ENCODE measurements at places on chromosomes 3 and 15.
A peak's percentile ranks its signal among the peaks of the same experiment; 100 is the strongest.

GRCh38 chr3:149678351-149678950, 20.6 kb upstream of the WWTR1 start:
- no peak for DNase-seq

DNA sequence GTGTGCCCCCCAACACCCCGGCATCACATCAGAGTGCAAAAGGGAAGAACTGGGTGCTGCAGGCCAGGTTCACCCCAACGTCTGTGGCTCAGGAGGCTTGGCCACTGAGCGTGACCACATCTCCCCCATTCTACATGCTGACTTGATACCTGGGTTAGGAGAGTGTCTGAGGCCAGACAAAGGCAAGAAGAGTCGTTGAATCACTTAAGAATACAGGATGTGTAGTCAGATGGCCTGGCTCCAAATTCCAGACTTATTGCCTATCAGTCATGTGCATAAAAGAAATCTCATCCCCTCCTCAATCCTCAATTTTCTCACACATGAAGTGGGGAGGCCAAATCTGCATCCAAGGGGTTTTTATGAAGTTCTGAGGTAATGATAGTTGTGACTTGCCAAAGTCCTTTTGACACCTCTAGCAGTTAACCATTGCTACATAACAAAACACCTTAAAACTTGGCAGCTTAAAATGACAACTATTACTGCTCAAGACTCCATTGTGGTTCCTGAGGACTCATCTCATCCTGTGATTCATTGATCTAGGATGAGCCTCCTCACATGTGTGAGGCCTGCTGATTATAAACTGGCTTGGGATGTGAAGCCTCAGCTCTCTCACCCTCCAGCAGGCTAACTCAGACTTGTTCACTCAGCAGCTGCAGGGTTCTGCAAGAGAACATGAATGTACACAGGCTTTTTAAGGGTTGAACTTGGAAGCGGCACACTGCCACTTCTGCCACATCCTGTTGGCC, 138.8 kb upstream of the TLE3 start:
- DNase-seq: no peak

- DNase-seq: no peak
Measured at GRCh38 chr3:51686512-51687215, 15.6 kb downstream of the TEX264 start.

GRCh38 chr3:10757821-10758130, 58.3 kb upstream of the SLC6A11 start:
- DNase-seq: no peak

DNA sequence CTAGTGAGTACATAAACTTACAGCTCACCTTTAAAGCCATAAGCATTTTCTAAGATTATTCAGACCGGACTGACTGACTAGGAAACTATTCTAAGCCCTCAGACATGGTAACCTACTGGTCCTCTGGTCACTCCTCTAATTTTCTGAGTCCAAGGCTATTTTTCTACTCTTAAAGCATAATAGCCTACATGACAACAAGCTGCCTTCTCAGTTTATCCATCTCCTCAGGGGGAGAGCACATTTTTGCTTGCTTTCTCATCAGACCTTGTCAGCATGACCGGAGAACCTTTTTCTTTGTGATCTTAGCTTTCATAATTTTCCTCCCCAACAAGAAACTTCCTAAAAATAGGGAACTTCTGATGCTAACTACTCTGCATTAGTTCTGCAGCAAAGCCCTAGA, 38.4 kb downstream of the UBP1 start:
- no peak for DNase-seq

- no peak for DNase-seq
Measured at GRCh38 chr3:140288595-140288994, 353.6 kb downstream of the CLSTN2 start.

DNA sequence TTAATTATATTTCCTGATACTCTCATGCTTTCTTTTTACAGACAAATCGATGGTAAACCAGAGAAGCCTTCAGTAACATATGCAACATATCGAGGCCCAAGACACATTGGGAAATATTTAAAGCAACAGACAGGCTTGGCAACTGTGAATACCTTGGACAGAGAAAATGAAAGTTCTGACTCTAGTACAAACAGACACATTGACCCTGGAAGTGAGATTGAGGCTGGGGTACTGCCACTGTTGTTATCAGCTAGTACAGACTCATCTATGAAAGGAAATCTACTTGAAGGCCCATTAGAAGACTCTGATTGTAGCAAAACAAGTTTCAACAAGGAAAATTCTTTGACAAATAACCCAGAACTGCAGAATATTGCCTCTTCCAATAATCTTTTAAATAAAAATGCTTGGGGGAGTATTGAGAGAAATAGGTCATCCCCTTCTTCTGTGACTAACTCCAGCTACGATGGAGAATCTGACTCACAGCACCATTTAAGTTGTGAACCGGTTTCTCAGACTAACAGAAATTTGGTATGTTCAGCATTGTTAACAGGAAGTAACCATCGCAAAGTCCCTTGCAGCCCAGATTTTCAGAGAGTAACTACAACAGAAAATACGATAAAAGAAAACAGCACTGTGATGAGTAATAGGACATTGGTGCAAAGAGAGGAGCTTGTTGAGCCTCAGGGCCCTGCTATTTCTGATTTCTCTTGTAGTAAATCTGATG, 50.2 kb downstream of the CRYBG3 start:
- no peak for DNase-seq

DNA sequence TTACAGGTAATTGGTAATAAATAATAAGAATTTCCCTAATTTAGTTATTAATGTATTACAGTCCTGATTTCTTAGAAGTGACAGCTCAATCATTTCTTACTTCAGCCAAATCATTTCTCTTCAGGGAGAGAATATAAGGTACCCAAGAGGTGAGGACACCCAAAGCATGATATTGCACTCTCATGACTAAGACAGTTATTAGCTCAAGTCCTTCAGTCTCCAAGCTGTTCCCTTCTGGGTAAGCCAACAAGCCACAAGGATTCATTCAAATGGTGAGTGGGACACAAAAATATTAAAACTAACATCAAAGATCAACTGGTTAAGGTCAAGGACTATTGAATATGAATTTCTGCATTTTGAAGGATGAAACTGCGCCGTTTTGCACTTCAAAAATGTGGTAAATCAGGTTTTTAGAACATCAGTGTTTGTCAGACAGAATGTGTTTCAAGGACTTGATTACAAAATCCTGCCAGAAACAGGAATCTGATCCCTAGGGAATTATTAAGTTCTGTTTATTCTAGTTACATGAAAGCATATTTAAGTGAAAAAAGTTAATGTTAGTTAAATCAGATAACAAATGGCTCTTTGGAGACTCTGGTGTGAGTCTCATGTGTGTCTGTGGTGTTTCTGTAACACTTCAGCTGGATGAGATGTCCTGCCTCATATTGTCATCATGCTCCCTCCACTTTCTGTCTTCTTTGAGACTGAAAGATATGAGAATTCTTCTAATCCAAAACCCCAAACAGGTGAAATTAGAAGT, 101.7 kb upstream of the COL8A1 start:
- no peak for DNase-seq

- DNase-seq: no peak
Measured at GRCh38 chr3:109033000-109033660, 79.5 kb upstream of the GUCA1C start.

DNA sequence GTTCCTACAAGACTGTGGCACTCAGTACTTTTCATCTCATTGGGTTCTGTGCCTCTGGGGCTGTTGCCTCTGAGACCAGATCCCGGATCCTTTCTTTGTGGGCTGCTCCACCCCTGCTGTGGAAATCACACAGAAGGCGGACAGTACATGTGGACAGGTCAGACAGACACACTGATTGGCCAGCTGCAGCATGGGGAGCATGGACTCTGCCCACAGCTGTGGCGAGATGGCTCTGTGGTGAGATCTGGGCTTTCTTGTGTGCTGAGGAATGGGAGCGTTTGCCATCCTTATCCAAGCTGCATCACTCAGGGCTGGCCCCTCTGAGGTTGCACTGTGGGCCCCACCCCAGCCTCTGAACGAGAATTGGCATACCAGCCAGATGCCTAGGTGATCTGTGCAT, 147.0 kb downstream of the APBA2 start:
- DNase-seq: no peak

DNA sequence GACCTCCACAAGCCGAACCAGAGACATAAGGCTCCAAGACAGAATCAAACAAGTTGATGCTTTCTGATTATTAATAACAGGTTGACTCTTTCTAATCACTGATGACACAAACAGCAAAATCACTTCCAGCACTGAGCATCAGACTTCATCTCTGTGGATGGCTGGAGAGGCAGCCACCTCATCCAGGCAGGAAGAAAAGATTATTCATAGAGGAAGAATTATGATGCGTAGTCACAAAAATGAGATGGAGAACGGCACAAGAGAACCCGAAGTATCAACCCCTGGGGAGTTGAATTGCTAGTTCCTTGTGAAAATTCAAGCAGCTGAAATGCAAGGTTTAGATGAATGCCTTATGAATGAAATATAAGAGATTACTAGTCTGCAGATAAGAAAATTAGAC, 49.9 kb upstream of the LMCD1 start:
- no peak for DNase-seq

DNA sequence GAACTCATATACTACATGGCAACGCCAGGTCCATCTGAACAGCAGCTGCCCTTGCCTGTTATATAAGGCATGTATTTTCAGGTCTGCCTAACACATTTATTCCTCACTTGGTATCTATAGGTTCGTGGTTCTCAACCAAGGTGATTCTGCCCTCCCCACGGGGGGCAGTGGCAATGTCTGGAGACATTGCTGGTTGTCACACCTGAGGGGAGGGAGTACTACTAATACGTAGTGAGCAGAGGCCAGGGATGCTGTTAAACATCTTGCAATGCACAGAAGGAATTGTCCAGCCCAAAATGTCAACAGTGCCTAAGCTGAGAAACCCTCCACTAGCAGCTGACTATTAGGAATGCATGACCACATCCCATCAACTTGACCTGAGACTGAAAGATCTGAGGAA, 32.6 kb downstream of the ADAMTS9 start:
- DNase-seq: no peak

DNA sequence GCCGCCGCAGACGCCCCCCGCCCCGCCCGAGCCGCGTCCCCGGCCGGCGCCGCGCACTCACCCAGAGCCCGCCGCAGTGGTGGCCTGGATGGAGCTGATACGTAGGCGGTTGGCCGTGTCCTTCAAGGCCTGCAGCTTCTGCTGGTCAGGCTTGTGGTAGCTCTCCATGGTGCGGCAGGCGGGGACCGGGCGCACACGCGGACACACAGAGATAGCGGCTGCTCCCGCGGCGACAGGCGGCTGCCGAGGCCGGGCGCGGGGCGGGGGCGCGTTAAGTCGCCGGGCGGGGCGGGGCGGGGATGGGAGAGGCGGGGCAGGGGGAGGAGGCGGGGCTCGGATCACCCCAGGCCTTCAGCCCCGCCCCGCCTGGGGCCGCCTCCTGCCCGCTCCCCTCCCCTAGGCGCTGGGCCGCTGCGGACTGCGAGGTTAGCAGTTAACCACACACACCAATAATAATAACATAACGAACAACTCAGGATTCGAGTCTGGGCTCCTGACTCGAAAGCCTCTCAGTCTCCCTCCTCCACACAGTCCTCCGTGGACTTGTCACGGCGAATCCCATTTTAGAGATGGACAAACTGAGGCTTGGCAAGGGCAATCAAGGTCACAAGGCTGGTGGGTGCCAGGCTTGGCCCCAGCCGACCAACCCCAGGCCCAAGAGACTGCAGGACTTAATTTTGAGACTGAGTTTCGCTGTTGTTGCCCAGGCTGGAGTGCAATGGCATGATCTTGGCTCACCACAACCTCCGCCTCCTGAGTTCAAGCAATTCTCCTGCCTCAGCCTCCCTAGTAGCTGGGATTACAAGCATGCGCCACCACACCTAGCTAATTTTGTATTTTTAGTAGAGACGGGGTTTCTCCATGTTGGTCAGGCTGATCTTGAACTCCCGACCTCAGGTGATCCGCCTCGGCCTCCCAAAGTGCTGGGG, at the start of gene TKT:
Gene TKT (minus strand): TSS at position 248 of the 929 bp plus-strand sequence. CDS start 80 bp downstream, at position 168.
- DNase-seq: peak; percentile 89

DNA sequence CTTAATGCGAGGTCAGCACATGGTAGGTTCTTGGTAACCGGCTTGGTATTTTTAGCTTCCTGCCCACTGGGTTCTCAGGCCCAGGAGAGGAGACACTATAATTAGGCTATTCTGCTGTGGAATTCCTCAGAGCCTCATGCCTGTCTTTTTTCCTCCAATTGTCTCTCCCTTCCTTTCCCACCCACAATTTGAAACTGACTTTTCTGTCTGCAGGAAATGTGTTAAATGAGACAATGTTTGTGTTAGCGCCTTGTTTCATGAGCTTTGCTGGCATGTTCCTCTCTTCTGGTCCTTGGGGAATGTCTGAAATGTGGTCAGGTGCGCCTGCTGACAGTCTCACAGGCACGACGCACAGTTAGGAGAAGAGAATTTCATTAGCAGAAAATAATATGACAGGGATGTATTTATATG, 223.6 kb upstream of the CTNNB1 start:
- DNase-seq: no peak

DNA sequence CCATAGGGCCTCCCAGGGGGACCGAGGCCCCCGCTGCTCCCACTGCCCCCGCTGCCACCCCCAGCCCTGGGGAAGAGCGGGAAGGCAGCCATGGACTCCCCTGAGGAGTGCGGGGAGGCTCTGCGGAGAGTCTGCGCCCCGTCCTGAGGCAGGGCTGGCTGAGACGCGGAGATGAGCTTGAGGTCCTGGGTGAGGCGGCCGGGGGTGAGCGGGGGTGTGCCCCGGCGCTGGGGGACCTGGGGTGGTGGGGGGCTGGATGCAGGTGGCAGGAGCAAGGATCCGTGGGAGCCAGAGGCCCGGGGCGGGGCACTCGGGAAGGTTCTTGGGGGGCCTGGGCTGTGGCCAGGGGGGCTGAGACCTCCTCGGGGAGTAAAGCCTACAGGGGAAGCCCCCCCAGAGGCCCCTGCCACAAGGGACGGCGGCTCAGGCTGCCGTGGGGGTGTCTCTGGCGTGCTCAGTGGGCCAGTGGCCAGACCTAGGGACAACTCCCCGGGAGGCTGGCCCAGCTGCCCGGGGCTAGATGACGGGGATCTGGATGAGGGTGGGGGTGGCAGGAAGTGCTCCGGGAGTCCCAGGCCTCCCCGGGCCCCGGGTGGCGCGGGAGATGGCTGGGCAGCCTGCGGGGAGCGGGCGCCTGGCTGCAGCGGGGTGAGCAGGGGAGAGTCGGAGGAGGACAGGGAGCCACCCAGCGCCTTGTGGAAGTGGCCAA, 45.9 kb downstream of the HCN4 start:
- DNase-seq: no peak

DNA sequence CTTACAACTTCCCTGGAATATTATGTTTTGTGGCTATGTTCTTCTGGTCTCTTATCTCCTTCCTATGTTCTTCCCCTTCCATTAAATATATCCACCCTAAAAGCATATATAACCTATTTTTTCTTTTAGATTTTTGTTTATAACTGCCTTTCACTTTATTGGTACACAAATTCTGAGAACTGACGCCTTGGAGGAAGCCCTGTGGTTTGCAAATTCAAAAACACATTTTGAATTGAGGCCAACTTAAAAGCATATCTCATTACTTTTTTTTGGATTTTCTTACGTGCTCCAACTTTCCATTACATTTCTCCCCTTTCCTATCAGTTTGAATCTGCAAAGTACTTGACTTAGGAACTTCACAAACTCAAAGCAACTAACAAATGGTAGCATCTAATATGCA, 15.3 kb upstream of the COLQ start:
- no peak for DNase-seq

GRCh38 chr15:34116620-34117019, 14.7 kb downstream of the PGBD4 start:
- DNase-seq: no peak

Data from GM23338 (cell line).